ENCODE measurements at places on chromosomes 1 and 21.

DNA sequence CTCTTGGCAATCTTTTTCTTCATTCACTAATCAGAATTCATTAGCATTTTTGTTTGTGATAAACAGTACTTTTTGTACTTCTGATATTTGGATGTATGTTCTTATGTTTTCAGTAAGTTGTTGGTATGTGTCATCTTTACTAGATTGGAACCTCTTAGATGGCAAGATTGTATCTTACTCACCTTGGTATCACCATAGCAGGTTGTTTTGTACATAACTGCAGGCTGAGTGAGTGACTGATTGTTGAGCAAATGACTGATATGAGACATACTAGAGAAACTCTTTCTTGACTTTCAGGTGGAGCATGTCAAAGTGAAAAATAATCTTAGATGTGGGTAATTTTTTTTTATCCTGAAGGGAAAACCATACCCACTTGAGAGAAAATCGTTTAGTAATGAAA is 173.7 kb downstream of the CLEC20A start:
- no peak for DNase-seq

- DNase-seq: peak; percentile 52
Measured at GRCh38 chr1:154276797-154277196, 4.4 kb downstream of the HAX1 start.

GRCh38 chr1:85319491-85319890 is 43.1 kb upstream of the BCL10 start:
- DNase-seq: no peak

DNA sequence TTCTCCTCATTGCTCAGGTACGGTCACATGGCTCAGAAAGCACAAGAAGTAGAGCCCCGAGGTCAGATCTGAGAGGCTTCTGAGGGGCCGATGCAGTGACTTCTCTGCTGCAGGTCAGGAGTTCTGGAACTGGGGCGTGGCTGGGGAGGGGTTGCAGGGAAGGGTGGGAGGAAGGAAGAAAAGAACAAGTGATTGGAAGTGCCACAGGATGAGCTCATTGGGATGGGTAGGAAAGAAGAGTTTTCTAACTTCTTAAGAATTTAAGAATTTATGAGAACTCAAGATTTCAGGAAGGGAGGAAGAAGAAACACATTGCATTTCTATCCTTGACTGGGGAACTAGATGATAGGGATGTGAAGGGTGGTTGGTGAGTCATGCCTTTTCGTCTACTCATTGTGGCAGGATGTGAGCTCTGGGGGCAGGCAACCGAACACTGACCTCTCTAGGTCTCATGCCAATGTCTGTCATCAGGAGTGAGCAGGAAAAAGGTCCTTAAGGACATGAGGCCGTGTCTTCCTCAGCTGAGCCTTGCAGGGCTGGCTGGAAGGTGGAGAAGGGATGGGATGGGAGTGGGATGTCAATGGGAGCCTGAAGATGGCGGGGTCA is 497 bp downstream of the FCRLB start:
- no peak for DNase-seq

DNA sequence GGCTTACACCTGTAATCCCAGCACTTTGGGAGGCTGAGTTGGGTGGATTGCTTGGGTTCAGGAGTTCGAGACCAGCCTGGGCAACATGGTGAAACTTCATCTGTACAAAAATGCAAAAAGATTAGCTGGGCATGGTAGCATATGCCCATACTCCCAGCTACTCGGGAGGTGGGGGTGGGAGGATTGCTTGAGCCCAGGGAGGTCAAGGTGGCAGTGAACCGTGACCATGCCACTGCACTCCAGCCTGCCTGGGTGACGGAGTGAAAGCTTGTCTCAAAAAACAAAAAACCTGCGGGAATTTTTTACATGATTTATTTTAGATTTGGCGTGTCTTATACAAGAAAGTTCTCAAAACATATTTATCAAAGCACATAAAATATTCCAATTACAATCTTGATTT is 27.8 kb upstream of the MTR start:
- no peak for DNase-seq

DNA sequence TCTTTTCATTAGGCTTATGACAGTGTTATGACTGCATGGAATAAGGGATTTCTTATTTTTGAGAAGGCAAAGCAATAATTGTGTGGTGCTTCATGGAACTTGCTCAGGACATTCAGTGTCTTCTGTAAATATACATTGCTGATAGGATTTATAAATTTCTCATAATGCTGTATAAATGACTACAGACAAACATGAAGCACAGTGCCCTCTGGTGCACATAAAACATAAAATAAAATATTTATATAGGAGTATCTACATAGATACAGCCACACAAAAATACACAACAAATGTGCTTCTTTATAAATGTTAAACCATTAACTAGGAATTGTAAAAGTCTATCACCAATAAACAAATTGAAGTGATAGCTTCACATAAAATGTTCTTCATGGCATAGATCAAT is 24.1 kb downstream of the BRINP3 start:
- no peak for DNase-seq

DNA sequence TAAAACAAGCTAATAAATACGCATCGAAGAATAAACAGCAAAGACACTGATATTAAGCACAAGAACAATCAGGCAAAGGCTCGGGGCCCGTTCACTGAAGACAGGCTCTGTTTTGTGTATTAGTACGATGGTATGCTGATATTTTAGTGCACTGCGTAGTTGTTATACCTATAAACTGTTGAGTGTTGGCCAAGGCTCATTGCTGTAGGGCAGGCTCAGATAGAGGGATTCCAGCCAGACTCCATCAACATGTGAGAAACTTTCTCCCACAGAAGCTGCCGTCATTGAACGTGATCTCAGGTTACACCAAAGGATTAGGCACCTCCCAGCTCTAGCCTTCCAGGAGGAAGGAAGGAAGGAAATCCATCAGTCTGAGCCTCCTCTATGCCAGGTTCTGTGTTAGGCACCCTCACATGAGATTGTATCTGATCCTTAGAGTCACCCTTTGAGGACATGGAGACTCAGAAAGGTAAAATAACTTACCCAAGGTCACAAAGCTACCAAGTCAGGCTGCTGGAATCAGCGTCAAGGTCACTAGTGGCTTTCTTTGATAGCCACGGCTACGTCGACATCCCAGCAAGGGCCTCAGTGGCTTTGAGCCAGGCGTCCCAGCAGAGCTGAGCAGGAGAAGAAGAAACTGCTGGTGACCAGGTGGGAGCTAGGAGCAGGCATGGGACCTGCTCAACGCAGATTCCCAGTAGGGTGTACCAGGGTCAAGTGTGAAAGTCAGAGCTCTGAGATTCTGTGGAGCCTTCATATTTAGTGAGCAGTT is 14.8 kb downstream of the BCAR3 start:
- DNase-seq: peak; percentile 80

DNA sequence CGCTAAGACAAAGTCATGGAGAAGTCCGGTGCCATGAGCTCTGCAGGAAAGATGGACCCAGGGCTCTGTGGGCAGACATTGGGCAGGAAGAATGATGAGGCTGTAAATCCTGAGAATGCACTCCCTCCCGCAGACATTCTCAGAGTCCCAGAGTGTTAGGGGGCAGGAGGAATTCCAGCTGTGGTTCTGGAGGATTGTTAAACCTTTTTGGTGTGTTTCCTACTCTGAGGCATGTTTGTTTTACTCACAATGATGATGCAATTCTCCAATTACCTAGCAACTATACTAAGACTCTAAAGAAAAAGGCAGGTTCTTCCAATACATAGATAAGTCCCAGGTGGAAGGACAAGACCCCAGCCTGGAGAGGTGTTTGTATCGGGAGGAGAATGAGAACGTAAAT is 2.8 kb upstream of the CAPN9 start:
- no peak for DNase-seq

DNA sequence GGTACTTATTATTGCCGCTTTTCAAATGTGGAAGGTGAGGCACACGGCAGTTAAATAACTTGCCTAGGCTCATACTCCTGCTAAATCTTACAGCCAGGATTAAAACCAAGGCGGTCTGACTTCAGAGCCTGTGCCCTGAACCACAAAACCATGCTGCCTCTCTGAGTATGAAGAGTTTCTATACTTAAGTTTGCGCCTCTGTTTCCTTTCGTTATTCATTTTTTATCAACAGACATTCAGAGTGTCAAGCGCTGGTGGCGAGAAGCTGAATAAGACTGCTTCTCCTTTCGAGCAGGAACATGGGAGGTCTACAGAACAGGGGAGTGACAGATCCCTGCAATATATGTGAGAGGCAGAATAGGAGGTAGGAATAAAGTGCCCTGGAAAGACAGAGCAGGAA is 96.0 kb upstream of the DUSP10 start:
- DNase-seq: no peak

DNA sequence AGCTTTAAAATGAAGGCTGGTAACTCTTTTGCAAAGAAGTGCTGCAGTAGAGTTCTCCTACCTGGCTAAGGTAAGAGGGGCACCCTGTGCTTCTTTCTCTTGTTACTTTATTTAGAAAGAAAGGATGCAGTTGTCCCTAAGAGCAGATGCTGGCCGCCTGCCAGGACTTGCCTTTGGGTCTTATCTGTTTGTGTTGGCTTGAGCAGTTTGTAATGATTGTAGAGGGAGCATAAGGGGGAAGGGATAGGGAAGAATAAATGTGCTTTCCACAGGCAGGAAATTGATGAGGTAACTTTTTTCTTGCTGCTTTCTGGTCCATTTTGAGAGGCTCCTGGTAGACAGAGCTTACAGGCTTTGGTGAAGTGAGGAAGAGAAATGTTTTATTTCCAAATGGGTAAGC is 229.6 kb downstream of the HHAT start:
- no peak for DNase-seq

GRCh38 chr1:165014753-165015152 is 341.8 kb downstream of the LMX1A start:
- no peak for DNase-seq

- no peak for DNase-seq
Measured at GRCh38 chr1:177077006-177077405, 87.5 kb downstream of the ASTN1 start.

DNA sequence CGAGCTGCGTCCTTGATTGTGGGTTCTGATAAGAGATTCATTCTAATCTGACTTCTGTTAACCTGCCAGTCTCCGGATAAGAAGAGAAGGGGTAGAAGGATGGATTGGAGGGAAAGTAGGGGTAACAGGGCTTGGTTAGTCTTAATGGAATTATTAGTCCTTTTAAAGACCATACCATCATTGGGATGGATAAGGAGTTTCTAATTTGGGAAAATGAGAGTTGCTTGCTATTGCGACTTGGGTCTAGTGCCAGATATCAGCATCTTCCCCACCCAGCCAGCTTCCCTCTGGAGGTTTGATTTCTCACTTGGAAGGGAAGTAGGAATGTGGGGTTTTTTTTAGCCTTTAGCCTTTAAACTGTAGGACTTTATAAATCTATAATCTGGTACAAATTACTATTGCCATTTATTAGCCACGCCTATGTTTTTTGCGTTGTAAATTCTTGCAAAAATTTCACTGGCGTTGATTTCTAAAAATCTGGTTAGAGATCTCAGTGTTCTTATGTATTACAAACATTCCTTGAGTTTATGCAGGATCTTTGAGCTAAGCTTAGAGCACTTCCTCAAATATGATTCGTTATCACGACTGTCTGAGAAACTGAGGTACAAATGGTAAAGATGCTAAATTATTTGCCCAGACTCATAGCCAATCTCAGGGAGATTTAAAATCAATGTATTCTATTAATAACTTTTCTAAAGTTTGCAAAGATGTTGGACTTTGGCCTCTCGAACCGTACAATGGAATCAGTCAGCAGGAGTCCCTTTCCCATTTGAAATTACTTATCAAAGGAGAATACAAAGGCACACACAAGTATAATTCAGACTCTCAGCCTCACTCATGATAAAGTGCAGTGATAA is 1.3 kb downstream of the FAM20B start:
- DNase-seq: no peak

DNA sequence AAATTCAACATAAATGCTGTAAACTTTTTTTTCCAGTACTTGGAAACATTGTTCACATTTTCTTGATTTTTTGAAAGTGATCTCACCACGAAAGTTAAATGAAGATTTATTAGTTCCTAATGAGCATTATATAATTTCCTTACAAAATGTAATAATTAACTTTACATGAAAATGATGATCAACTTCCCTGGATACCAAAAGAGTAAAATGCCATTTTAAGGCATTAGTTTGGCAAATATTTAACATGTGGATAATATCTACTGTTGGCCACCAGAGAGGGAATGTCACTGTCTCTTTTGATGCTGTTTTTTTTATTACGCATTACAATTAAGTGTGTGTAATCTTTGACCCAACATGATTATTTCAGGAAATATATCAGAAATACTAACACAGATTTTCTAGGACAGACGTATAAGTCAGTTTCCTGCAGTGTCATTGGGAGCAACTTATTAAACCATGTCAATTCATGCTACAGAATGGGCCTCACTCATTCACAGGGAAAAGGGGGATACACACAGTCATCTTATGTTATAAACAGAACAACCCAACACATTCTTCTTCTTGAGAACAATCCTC is 903.9 kb upstream of the ADGRL2 start:
- DNase-seq: no peak

- DNase-seq: no peak
Measured at GRCh38 chr1:24801176-24801575, 55.9 kb downstream of the CLIC4 start.

- no peak for DNase-seq
Measured at GRCh38 chr1:224298346-224299330, 31.3 kb downstream of the NVL start.

- DNase-seq: no peak
Measured at GRCh38 chr21:45267390-45267760, 20.3 kb downstream of the POFUT2 start.

DNA sequence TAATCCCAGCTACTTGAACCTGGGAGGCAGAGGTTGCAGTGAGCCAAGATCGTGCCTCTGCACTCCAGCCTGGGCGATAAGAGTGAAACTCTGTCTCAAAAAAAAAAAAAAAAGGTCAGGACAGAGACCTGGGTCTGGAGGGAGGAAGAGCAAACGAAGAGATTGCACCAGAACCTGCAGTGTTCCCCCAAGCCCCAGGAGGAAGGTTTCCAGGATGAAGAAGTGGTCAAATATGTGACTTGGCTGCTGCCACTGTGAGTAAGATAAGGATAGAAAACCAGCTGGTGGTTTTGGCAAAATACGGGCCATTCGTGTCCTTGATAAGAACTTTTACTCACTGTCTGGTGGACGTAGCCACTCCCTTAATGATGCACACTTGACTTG is 42.2 kb downstream of the CLDN14 start:
- no peak for DNase-seq

GRCh38 chr1:165063181-165063965 is 293.1 kb downstream of the LMX1A start:
- no peak for DNase-seq

GRCh38 chr1:162847839-162848453 is 13.0 kb downstream of the CCDC190 start:
- DNase-seq: peak; percentile 85

DNA sequence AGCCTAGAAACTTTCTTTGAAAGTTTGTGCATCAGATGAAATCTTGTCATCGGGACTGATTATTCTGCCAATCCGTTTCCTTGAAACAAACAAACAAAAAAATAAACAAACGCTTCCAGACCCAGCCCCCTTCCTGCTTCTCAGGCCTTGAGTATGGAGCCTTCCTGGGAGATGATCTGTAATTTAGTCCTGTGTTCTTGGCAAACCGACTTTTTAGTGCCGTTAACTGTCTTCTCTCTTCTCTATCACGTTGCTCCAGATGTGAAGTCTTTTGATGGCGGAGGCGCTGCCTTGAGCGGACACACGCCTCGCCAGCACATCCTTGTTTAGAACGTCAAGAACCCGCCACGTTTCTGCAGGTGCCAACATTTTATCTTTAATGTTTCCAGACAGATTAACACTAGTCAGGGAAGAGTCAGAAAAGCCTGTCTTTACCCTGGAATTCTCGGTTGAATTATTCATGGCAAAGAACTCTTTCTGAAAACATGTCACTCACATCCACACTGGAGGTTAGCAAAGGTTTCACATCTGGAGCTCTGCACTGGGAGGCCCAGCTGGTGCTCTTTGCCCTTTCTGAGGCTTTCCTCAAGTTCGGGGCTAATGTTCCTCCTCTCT is 265.7 kb upstream of the C1orf174 start:
- no peak for DNase-seq

GRCh38 chr1:190176776-190177175 is 300.9 kb downstream of the BRINP3 start:
- DNase-seq: no peak
